ENCODE measurements at places on chromosomes 1 and 21.

GRCh38 chr1:57206038-57206437 is 217.8 kb downstream of the DAB1 start:
- no peak for DNase-seq

DNA sequence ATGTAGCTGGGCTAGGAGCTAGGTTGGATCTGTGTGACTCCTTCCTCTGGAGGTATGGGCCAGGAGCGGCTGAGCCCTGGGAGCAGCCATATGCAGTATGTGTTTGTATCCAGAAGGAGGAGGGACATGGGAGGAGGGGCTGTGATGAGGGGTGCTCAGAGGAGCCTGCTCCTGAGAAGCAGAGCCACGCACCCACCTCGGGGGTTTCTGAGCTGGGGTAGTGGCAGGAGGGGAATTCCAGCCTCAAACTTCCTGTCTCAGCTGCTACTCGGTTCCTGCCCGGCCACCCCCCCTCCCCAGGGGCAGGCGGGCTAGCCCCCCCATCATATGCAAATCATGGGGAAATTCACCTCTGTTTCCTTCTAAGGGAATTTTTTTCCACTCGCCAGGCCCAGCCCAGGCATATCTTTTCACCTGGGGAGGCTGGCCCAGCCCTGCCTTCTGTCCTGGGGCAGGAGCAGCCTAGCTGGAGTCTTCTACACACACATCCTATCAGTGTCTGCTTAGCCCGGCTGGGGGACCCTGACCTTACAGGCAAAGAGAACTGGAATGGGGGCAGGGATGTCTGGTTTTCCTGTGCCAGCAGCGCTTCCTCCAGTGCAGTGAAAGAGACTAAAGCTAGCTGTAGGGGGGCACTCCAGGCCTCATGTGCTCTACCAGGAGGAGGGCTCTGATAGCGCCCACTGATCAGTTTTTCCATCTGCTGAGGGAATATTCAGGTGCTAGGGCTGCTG is 3.0 kb downstream of the ZC3H12A start:
- peak; percentile 87 for DNase-seq

DNA sequence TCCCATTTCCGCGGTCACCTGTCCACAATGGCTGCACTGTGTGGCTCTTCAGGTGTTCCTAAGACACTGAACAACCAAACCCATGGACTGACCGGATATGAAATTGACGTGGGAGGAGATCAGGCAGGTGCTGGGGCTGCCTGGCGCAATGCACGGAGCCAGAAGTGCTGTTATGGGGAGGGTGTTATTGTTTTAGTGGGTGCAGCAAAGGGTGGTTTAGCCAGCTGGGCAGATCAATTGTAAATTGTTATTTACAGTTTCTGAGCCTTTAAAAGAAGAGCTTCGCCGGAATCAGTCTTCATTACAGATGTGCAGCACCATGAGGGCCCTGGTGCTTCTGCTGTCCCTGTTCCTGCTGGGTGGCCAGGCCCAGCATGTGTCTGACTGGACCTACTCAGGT is at the start of gene CA6:
Gene CA6, plus strand, starts transcription at position 301 of the 400 bp plus-strand sequence. Its CDS starts 19 bp downstream, at position 320.
- DNase-seq: no peak

- DNase-seq: no peak
Measured at GRCh38 chr1:92117526-92117925, 37.4 kb downstream of the BTBD8 start.

DNA sequence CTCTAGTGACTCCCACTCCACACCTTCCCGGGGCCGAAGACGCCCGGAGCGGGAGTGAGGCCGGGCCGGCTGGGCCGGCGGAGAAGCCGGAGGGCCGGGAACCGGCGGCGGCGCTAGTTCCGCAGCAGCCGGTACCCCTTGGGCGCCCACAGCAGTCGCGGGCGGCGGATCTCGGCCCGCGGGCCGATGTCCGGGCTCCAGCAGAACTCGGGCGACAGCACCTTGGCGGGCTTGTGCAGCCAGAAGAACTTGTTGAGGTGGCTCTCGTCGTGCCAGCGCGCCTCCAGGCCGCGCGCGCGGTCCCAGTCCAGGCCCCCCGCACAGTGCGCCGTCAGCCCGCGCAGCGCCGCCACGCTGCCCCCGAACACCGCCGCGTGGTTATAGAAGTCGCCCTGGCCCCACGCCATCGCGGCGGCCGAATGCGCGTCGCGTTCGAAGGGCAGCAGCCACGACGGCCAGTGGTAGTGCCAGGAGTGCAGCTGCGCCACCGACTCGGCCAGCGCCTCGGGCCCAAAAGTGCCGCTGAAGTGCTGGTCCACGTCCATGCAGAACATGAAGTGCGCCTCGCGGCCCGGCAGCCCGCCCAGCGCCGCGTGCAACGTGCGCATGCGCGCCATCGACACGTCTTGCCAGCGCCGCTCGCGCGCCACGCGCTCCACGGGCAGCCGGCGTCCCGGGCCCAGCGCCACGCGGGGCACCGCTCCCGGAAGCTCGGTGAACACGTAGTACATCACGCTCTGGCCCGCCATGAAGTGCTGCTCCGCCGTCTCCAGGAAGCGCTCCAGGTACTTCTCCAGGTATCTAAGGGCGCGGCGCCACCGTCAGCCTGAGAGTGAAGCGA is 14.0 kb downstream of the A3GALT2 start:
- DNase-seq: no peak

GRCh38 chr1:113903501-113904292 is 902 bp downstream of the AP4B1 start:
- DNase-seq: no peak

- DNase-seq: no peak
Measured at GRCh38 chr1:228263636-228264035, 55.8 kb downstream of the OBSCN start.

DNA sequence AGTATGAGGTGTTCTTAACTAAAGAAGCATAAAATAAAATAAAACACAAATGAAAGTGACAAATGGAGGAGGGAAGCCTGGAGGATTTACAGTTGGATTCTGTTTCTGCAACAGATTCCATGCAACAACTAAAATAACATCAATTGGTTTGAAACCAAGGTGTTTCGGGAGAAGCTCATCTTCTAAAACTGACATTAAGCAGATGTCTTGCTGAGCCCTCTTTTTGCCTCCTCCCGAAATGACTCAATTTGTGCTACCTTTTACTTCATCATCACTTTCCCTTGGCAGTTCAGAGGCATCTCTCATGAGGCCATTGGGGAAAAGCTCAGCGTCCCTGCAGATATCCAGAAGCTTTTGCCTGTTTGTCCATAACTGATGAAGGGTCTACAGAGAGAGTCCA is 121.6 kb upstream of the ADAR start:
- no peak for DNase-seq

DNA sequence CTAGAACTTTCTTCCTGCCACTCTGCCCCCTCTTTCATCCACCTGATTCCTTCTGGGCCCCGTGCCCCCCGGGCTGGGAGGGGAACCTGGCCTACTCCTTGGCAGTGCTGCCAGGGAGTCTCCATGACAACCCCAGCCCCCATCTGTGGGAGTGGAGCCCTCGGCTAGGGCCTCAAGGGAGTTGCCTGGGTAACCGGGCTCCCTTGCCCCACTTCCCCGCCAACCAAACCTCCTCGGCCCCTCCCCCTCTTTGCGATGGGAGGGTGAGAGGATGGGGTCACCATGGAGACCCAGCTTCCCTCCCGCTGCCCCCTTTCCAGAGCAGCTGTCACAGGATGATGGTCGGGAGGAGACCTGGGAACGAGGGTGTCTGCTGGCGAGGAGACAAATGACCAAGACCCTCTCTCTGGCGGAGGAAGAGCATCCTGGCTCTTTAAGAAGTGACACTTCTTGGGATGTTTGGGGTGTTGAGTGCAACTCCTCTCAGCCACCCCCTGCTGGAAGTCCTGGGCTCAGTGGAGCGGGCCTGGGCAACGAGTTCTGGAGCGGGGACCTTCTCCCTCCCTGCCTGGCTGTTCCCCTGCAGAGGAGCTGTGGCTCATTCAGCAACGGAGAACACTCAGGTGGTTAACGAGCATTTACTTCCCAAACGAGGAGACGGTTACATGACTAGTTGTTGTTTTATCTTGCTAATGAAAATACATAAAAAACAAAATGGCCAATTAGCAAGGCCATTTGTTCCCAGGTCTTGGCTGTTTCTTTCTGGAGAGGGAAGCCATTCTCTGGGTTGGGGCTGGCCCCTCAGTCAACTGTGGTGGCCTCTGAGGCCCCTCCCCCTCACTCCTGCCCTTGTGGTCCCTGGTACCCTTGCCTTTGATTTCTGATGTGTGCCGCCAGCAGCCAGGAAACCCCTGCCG is 82.8 kb downstream of the UBIAD1 start:
- DNase-seq: no peak
